ENCODE measurements at places on chromosomes 12 and 14. TPM values are rescaled to one million over a fixed set of nuclear protein-coding genes. Genes with fewer than 3 reads are reported as not detected.

GPR135 gene
- 0.66 TPM for total RNA-seq

CLEC1B gene
- not detected for total RNA-seq

SPPL3 gene
- total RNA-seq, result 5.1 TPM

CD4 gene
- total RNA-seq, result 0.07 TPM

IFI27 gene
- 317 TPM for total RNA-seq

TAS2R30 gene
- 2.2 TPM for total RNA-seq

FZD10 gene
- total RNA-seq, result not detected

TSPAN19 gene
- total RNA-seq, result 0.07 TPM

TAS2R42 gene
- total RNA-seq, result not detected

CLEC4E gene
- total RNA-seq, result not detected

CSAD gene
- total RNA-seq, result 4.1 TPM

SIX6 gene
- total RNA-seq, result not detected

OAS3 gene
- total RNA-seq, result 8.4 TPM

PTPRB gene
- 98.7 TPM for total RNA-seq

KRT8 gene
- total RNA-seq, result 8.8 TPM

PRMT5 gene
- 67.0 TPM for total RNA-seq

PROX2 gene
- total RNA-seq, result not detected

CNTN1 gene
- total RNA-seq, result 0.79 TPM

SLCO1B1 gene
- not detected for total RNA-seq

BCL7A gene
- total RNA-seq, result 7.7 TPM

KRT75 gene
- not detected for total RNA-seq

PTHLH gene
- 3.4 TPM for total RNA-seq

COCH gene
- 0.18 TPM for total RNA-seq

CELA1 gene
- not detected for total RNA-seq

INSM2 gene
- total RNA-seq, result not detected

KCTD10 gene
- total RNA-seq, result 102 TPM

C12orf60 gene
- total RNA-seq, result 0.79 TPM
